Activated CD4-positive, alpha-beta T cell treated with anti-CD3 and anti-CD28 coated beads for 36 hours (primary cell): ENCODE measurements at places on chromosomes 16 and 17. TPM values are rescaled to one million over a fixed set of nuclear protein-coding genes. Genes with fewer than 3 reads are reported as not detected.

TMC8 gene
- total RNA-seq: 139 TPM

GRCh38 chr17:17403065-17403464, 73.7 kb upstream of the MED9 start:
- peaks cover 56% of the 10 kb centered on the region for H3K4me1 ChIP-seq
- DNase-seq: no peak
- no peaks in the 10 kb centered on the region for H3K27me3 ChIP-seq
- no peak overlapping the region for H3K4me3 ChIP-seq
- H3K27ac ChIP-seq: peak overlapping the region; percentile 66

DNA sequence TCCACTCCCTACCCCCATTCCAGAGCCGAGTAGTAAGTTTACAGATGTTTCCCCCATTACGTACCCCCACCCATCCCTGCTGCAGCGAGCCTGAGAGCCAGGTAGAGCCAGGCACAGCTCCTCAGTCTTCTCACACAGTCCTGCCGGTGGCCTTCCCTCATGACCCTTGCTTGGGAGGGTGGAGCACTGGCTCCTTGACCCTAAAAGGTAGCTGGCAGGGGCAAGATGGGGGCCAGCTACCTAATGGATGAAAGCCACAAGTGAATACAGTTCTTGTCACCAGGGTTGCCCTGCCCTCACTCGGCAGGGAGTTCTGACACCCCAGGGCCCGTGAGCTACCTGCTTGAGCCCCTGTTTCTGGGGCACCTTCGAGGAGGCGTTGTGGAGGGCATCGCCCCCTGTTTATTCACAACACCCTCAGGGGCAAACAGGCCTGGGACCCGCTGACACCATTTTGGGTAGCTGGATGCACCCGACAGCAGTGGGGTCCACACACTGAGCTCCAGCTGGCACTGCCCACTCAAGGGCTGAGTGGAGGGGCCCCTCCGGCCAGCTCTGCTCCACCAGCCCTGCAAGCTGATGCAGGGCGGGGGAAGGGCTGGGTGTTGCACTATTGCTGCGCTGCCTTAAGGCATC, 22.2 kb downstream of the ADAM11 start:
- H3K36me3 ChIP-seq: no peaks in the 10 kb centered on the region
- DNase-seq: no peak
- no peak overlapping the region for H3K27ac ChIP-seq
- no peak overlapping the region for H3K4me3 ChIP-seq
- H3K4me1 ChIP-seq: peaks cover 3% of the 10 kb centered on the region
- no peaks in the 10 kb centered on the region for H3K27me3 ChIP-seq

GRCh38 chr17:1997927-1998742, 27.0 kb downstream of the RTN4RL1 start:
- no peak overlapping the region for H3K4me3 ChIP-seq
- H3K4me1 ChIP-seq: no peaks in the 10 kb centered on the region
- no peak overlapping the region for H3K27ac ChIP-seq
- no peaks in the 10 kb centered on the region for H3K36me3 ChIP-seq
- peak; percentile 27 for DNase-seq
